ENCODE measurements at places on chromosomes 7 and 10.

DNA sequence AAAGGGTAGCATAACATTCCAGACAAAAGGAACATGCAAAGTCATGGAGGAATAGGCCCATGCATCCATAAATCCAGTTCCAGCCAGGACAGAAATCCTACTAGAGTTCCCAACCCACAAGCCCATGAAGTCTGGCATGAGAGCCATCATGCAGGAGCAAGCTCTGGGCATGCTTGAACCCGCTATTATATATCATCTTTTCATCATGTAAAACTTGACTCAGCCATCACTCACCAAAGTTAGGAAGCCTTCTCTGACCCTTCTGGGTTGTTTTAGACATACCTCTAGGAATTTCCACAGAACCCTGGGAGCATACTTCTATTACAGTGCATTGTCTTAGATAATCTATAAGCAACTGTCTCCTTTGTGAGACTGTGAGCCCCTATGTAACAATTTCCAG lies 293.0 kb upstream of the NPSR1 start:
- no peak for DNase-seq

- peak; percentile 83 for DNase-seq
Measured at GRCh38 chr10:48493083-48493871, 111.6 kb downstream of the ARHGAP22 start.

GRCh38 chr10:110151467-110151866 lies 55.9 kb upstream of the MXI1 start:
- no peak for DNase-seq

- no peak for DNase-seq
Measured at GRCh38 chr10:116621934-116622655, 1.3 kb downstream of the PNLIPRP2 start.

DNA sequence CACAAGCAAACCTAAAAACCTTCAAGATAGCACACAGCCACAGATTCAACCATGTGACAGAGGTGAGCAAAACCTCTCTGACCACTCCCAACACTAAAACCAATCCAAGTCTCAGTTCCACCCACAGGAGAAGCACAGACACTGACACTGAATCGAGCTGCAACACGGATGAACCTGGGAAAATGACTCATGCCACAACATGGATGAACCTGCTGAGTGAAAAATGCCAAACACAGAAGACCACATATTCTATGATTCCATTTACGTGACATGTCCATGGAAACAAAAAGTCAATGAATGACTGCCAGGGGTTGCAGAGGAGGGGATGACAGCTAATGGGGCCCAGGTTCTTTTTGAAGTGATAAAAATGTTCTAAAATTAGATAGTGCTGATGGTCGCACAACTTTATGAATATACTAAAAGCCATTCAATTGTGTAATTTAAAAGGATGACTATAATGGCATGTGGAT lies 22.0 kb downstream of the CYTH3 start:
- no peak for DNase-seq

DNA sequence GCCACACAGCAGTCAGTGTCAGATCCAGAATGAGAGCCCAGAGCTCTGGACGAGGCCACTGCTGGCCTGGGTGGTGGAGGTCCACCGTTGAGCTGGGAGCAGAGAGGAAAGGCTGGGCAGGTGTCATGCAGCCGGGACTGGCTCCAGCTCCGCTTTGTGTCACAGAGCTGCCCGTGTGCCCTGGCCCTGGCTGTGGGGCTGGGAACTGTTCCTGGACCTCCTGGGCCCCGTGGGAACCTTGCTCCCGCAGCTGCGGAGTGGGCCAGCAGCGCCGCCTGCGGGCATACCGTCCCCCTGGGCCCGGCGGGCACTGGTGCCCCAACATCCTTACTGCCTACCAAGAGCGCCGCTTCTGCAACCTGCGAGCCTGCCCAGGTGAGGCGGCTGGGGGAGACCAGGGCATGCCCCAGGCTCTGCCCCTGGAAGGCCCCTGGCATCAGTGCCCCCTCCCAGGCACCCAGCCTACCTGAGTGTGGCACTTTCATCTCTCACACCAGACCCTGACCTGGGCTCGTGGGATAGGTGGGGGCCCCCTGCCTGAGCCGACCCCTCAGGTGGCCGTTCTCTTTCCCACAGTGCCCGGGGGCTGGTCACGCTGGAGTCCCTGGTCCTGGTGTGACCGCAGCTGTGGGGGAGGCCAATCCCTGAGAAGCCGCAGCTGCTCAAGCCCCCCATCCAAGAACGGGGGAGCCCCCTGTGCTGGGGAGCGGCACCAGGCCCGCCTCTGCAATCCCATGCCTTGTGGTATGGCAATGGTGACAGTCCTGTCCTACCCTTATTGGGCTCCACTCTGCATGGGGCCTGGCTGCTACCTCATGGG lies 18.8 kb upstream of the ZNF862 start:
- DNase-seq: no peak

DNA sequence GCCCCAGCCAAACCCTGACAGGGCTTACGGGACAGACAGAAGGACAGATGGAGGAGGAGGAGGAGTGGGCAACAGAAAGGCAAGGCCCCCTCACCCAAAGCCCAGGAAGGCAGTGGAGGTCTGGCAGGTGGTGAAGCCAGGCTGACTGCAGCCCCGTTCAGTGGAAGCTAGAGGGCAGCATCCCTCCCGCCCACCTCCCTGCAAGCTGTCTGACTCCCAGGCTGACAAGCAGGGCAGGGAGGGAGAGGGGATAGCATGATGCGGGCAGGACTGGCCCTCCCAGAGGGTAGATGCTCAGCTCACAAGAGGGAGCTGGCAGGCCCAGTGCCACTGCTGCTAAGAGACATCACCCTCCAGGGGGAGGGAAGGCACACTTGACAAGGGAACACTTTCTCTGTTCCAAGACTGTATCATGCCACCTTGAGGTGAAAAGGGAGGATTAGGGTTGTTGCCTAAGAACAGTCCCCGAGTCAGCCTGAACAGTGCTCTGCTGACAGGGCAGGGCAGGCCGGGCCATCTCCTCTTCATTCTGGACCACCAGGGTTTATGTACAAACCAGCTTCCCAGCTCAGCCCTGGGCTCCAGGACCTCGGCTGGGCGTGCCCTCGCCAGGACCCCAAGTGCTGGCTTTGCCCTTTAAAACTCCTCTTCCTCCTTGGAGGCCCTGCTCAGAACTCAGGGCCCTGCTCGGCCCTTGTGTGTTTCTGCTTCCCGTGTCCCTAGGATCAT lies 61.8 kb downstream of the RASGEF1A start:
- peak; percentile 36 for DNase-seq

- DNase-seq: no peak
Measured at GRCh38 chr7:156327474-156327873, 313.1 kb upstream of the RNF32 start.

GRCh38 chr10:129605986-129606518 lies 139.0 kb downstream of the MGMT start:
- DNase-seq: no peak

GRCh38 chr7:129495987-129496386 lies 6.3 kb upstream of the SMKR1 start:
- peak; percentile 4 for DNase-seq

DNA sequence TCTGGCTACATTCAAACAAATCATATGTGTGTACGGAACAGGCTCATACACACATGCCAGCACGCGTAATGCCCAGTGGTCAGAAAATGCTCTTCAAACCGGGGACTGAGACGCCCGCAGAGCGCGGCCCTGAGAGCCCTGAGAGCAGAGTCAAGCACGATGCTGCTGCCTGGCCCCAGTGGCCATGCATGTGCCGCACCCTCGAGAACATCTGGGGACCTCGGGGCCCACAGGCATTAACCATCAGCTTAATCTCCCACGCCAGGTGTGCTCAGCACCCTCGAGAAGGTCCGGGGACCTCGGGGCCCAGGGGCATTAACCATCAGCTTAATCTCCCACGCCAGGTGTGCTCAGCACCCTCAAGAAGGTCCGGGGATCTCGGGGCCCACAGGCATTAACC lies 163.1 kb downstream of the PTPRN2 start:
- DNase-seq: no peak

- DNase-seq: no peak
Measured at GRCh38 chr7:126052229-126052628, 1122.6 kb upstream of the POT1 start.

DNA sequence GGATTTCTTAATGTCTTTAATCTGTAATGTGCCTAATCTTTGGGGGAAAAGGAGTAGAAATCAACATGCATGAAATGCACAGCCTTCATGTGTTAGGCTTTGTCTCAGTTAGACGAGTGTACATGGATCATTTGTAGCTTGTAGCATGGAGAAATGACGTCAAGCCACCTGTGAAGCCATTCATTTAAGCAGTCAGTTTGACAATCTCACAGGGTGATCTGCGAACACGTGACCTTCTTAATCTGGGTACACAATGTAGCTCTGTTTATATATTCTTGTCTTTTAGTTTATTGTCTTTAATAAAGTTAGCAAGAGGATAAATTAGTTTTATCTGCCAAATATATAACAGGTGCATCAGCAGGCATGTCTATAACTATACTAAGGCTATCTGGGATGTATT lies 351.9 kb upstream of the LRGUK start:
- no peak for DNase-seq

GRCh38 chr10:31745612-31746376 lies 182.8 kb downstream of the ARHGAP12 start:
- DNase-seq: no peak

DNA sequence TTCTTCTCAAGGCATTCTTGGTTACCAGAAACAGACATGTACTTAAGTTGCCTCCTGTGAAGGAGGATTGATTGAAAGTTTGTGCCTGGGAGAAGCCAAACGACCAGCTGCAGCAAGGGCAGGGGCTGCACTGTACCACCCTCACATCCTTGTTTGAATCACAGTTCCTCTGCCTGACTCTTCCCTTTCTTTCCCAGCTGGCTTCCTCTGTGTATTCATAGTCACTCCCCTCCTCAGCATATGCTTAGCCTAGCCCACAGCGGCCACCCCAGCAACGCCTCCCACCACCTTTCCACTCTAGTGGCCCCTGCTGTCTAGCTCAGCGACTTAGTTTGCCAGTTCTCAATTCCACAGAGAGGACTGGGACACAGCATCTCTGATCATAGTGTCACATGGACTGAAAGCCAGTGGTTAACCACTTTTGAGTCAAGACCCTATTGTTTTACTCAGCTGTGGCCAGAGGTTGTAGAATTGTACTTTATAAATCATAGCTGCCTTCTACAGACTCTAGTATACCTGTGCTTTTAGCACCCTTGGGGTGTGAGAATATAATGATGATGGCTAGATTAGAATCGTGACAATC lies 643.0 kb downstream of the SUGCT start:
- no peak for DNase-seq

DNA sequence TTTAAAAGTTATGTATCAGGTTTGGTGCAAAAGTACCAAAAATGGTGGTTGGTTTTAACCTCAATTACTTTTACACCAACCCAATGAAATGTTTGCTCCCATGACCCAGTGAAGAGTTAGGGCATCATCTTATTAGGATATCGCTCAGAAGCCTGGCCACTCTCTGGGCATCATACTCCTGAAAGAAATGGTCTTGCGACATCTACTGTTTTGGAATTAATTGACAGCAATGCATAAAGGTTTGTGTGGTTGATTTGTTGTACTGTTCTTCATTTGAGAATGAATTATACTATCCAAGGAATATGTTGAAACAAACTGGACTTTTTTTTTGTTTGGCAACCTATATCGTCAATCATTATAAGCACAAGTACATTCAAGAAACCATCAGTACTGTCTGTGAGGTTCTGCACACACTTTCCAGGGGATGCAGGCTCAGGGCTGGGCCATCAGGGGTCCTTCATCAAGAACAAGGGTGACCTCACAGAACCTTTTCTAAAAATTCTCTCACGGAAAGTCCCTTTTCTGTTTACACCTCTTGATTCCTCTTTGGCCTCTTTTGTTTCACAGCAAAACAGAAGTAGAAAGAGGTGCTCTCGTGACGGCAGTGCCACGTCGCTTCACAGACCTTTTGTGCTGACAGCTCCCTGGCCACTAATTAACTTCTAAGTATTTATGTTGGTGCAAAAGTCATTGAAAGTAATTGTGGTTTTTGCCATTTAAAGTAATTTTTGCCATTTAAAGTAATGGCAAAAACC lies 117.2 kb upstream of the KLF6 start:
- DNase-seq: peak; percentile 87

GRCh38 chr10:119113751-119114732 lies 10.1 kb downstream of the DENND10 start:
- no peak for DNase-seq

- no peak for DNase-seq
Measured at GRCh38 chr10:131277969-131278368, 33.6 kb downstream of the TCERG1L start.

DNA sequence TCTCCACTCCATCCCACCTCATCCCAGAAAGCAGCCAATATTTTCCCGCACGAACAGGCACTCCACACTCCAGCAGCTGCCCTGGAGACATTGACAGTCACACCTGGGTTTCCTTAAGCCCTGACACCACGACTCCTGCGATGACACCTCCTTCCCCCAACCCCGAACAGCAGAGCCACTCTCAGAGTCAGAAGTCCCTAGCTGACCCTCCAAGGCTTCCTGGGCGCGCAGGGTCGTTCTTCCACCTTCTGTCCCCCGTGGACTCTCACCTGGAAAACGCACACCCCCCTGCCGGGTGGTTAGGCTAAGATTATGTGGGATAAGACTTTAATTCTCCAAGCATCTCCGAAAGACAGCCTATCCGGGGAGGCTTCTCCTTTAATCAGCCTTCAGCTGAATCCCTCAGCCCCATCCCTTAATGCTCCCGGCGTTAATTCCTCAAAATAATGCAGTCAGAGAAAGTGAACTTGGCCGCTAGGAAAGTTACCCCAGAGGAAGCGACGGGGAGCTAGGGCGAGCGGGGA lies 1.1 kb downstream of the DENND11 start:
- DNase-seq: no peak

GRCh38 chr10:11345224-11346054 lies 266.0 kb downstream of the USP6NL start:
- no peak for DNase-seq

GRCh38 chr10:19931894-19932590 lies 115.8 kb downstream of the PLXDC2 start:
- DNase-seq: no peak

GRCh38 chr10:105150259-105150880 lies 509.3 kb downstream of the SORCS3 start:
- no peak for DNase-seq

DNA sequence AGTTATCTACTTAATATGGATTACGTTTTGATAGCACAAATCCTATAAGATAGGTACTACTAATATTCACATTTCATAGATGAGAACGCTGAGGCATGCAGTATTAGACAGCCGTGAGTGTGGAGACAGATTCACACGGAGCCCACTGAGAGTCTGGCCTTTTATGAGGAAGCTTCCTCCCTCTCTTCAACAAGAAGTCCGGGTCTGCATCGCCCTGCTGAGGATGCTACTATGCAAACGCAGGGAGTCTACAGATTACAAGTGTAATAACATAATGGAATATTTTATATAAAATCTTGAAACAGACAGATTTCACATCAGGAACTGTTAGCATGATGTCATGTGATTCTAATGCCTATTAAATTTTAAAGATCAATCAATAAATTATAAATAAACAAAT lies 255.9 kb upstream of the GLI3 start:
- DNase-seq: no peak

GRCh38 chr10:122774231-122774630 lies 71.4 kb downstream of the CUZD1 start:
- no peak for DNase-seq

GRCh38 chr7:155291045-155291530 lies 6.6 kb upstream of the INSIG1 start:
- DNase-seq: no peak
